ENCODE measurements at places on chromosomes 7 and 10. TPM values are rescaled to one million over a fixed set of nuclear protein-coding genes. Genes with fewer than 3 reads are reported as not detected.

The ACHE gene
- total RNA-seq: 1.9 TPM

The HOXA13 gene
- total RNA-seq: 1.9 TPM

The CASD1 gene
- total RNA-seq: 17.5 TPM

The SPDYE5 gene
- not detected for total RNA-seq

The PON3 gene
- total RNA-seq: 2.7 TPM

The CUZD1 gene
- total RNA-seq: 0.51 TPM

The APBB1IP gene
- total RNA-seq: 37.2 TPM

The SCD gene
- 1,693 TPM for total RNA-seq
